Fibroblast of villous mesenchyme (primary cell): ENCODE measurements at places on chromosomes 7 and 10.
A peak's percentile ranks its signal among the peaks of the same experiment; 100 is the strongest.

DNA sequence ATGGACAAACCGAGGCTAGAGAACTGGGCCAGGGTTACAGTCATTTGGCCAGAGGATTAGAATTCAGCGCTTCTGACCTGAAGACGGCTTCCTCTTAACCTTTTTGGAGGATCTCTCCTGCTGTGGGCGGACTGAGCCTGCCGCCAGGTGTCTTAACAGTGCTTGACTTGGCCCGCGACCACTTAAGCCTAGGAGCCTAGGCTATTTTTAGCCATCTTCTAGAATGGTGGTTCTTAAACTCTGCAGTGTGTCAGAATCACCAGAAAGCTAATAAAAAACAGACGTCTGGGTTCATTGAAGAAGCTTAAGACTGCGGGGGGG, 722 bp downstream of the MDH2 start:
- no peak for DNase-seq

DNA sequence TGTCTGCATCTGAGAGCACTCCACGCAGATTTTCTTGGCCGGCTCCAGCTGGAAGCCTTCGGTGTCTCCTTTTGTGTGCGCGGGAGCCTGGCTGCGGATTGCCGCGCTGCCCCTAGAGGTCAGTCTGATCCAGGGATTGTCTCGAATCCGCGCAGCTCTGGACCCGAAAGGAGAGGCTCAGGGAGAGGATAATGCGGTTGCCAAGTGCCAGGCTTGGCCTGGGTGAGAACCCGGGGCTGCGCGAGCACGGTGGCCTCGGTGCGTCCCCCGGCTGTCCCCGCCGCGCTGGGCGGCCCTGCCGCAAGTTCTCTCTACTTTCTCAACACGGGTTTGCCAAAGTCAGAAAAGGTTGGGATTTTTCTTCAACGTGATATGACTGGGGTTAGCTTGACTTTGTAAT, 140.9 kb downstream of the ADCYAP1R1 start:
- peak; percentile 6 for DNase-seq

DNA sequence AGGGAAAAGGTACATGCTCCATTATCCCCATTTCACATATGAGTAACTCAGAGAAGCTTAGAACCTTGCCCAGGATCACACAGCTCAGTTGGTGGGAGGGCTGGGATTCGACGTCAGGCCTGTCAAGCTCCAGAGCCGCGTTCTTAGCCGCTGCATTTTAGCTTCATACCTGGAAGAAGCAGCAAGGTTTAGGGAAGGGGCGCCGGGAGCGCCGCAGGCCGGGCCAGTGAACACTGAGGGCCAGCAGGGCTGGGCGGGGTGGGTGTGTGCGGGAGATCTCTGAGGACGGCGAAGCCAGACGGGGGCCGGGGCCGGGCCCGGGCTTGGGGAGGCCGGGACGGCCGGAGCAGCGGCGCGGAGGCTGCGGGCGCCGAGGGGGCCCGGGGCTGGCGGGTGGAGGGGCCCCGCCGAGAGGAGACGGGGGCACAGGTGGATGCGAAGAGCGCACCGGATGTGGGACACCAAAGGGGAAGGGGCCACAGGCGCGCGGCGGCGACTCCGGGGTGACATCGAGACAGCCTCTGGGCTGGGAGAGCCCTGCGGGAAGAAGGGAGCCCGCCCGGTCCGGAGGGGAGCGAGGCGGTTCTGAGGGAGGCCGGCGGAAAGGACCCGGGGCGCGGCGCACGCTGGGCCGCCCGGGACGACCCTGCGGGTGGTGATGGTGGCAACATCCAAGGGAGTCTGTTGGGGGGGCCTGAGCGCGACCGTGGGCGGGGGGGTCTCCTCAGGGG, 498 bp downstream of the NDST2 start:
- peak; percentile 22 for DNase-seq

- DNase-seq: no peak
Observed at GRCh38 chr10:110698782-110699201, 54.7 kb downstream of the RBM20 start.

GRCh38 chr7:46428295-46428694, 507.2 kb upstream of the IGFBP3 start:
- no peak for DNase-seq

- DNase-seq: peak; percentile 15
Observed at GRCh38 chr7:97298561-97298960, 181.1 kb downstream of the SDHAF3 start.

GRCh38 chr7:114941692-114942091, 19.8 kb downstream of the MDFIC start:
- no peak for DNase-seq

GRCh38 chr10:87761153-87761552, 56.9 kb downstream of the ATAD1 start:
- DNase-seq: peak; percentile 66

DNA sequence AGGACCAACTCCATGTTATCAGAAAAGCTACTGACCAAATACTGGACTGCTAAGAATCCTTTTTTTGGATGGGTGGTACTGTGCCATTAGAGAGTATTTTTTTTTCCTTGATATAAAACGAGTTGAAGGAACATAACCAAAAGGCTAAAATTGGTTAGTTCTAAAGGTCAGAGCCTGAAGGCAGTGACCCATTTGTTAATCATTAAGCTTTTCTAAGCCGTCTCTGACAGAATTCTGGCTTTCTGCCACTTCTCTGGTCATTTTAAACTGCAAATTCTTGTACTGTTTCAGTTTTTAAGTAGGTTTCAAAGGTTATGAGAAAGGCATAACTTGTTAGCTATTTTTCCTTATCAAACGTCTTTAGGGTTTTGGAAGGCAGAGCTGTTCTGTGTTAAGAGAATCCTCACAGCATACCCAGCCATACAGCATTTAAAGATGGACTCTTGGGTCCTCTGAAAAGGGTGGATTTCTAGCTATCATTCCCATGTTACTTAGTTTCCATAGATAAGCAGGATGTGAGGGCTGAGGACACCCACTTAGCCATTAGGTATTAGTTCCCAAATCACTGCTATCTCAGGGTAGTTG, 196.8 kb downstream of the RNLS start:
- peak; percentile 47 for DNase-seq

DNA sequence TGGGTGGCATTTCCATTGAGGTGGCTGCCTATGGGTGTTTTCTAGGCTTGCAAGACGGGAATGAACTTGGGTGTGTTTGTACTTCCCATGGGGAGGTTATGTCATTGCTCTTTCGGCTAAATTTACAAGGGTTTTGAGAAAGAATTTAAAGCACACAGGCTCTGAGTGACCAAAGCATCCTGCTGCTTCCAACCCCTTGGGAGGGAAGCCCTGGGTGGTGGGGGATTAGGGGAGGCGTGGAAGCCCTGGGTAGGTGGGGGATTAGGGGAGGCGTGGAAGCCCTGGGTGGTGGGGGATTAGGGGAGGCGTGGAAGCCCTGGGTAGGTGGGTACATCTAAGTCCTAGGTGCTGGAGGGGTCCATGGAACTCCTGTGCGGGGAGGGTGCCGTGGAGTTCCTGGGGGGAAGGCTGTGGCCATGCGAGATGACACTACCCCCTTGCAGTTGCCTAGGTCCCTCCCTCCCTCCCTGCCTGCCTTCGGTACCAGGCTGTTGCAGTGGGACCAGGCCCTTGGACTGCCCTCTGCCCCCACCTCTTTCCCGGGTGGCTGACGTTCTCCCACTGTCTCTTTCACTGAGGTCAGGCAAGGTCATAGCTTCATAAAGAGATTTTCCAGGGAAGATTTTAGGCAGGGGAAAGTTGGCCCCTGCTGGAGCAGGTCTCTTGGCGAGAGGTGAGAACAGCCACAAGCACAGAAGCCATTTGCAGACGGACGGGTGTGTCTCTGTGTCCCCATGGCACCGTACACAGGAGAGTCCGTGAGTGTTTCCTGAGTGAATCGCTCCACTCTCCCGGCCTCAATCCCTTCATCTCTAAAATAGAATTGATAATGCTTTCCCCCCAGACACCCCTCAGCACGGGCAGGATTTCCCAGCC, 19.5 kb downstream of the PRF1 start:
- DNase-seq: no peak
